ENCODE measurements at places on chromosomes 3 and 15.

DNA sequence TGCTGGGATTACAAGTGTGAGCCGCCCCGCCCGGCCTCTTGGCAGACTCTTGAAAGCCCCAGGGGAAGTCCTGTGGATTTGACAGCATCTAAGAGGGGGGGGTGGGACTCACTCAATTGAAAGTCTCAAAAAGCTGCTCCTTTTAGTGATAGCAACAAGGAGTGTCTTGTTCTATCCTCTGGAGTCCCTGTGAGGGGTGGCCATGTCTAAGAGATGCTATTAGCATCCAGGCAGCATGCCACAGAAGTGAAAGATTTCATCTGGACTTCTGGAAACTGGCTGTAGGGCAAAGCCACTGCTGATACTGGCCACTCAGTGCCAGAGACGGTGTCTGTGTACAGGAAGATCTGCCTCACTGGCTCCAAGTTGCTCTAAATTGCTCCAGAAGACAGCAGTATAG lies 74.0 kb downstream of the DHX36 start:
- no peak for DNase-seq

DNA sequence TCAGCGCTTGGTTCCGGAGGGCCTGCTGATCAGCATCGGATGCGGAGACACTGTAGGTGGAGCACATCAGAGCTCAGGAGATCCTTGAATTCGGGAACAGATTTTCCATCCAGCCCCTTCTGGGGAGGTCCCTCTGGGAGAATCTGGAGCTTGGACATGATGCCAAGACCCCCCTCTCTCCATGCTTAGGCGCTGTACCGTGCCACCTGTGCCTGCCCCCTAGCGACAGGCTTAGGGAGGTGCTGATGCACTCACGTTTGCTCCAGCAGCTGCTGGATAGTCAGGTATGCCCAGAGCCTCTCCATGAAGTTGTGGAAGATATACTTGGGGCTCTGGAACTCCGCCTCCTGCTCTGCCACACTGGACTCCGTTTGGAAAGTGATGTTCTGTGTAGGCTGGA lies 9.7 kb downstream of the ITIH4 start:
- DNase-seq: no peak

DNA sequence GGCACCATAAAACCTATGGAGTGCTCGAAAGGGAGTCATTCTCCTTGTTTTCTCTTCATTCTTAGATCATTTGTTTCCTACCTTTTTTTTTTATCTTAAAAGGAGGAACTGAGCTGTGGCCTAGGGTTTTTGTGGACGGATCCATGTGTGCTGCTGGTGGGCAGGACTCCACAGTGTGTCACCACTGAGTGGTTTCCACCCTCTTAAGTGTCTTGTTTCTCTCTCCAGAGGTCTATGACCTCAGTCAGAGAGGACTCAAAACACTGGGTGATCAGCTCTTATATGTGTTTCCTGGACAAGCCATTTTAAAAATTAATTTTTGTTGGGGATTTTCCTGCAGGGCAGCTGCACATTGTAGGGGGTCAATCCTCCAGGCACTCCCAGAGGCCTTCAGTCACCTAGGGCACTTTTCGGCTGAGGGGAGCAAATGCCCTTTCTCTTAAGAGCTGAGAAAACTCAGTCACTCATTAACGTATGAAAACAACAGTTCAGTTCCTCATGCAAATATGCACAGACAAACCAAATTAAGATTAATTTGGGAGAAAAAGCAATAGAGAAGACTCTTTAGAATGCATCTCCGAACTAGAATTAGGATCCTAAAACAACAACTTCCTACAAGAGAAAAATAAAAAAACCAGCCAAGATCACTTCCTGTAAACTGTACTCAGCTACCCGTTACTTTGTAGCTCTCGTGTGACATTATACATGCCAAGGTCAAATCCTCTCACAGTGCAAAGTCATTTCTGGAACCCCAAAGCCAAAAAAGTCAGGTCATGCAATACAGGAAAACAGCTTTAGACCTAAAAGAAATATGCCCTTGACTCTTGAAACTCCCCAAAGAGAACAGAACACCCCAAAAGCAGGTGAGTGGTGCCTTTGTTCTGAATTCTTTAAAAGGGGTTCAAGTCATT lies 27.6 kb upstream of the FAM3D start:
- DNase-seq: no peak

DNA sequence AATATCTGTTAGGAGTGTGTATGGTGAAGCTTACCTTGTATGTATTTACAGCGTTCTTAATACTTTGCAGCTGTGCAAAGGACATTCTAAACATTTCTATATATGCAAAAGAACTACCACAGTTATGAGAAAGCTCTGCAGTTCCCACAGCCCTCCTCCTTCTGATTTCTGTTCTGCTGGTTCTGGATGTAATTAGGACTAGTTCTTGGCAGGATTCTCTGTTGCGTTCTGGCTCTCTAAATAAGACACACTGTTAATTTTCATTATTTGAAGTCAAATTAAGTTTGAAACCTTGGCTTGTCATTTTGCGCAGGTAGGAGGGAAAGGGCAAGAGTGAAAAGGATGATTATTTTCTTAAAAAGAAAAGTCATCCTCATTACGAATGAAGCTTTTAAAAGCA lies 76.4 kb downstream of the FNDC3B start:
- no peak for DNase-seq

DNA sequence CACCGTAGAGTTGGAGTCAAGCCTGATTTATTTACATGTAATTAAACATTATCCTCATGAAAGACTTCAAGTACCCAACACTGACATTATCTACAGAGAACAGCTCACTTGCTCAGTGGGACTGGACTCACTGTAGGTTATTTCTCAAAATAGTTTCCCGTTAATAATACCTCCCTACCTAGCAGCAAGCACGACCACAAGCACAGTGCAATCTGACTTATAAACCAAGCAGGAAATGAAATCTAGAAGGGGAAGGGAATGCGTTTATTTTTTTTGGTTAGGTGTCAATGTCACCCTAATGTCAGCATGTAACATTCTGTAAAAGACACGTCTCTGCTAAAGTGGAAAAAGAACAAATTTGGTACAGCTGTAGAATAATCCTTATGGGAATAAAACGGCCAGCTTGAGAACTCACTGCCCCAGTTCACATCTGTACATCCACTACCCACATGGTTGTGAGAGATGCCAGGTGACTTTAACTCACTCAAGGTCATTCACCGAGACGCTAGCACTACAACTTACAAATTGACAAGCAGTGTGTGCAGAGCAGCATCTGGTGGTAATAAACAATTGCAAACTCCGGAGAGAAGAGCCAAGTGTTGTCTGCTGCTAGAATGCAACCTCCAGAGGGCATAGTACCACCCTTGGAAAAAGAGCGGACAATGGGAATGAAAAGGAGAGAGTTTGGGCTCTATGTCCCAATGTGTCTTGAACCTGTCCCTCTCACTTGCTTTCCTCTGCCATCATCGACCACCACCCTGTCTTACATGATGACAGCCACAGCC lies 242.5 kb downstream of the CADPS start:
- DNase-seq: no peak

DNA sequence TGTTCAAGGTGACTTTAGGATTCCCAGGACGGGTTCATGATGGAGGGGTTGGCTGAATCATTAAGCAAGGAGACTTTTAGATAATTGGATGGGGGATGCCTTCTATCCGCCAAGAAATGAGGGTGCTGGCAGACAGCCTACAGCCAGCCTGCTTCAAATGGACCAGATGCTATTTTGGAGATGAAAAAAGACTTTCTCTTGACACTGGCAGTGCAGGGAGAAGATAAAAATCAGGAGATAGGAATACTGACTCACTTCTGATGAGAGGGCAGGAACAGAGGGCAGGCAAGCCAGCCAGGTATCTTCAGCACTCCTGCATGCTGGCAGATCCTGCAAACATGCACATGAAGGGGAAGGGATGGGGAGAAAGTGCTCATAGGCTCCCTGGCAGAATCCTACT lies 7.7 kb upstream of the SYN2 start:
- no peak for DNase-seq

DNA sequence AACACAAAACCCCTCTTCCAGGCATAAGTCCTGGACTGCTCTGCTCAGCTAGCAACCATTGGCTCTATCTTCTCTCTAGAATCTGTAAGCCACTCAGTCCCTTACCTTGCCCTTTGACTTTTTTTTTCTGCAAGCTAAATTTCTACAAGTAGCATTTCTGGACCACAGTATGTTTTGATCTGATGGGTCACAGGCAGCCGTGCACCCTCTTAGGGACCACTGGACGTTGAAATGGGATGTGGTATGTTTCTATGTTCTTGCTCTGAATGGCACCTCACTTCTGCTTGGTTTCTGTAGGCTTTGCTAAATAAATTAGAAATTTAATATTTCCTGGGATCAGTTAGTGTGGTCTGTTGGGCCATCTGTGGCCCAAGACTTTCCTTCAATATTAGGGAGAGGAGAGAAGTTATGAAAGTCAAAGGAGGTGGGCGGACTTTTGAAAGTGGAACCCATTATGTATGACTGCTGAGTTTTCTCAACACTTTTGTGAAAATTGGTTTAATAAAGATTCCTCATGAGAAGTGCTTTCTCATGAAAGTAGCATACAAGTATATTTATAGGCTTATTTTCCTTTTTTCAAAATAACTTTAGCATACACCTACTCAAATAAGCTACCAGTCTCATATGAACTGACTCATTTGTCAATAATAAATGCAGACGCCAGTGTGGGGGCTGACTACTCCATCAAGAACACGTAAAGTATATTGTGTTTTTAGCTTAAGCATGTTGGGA lies 18.4 kb upstream of the TIPARP start:
- DNase-seq: no peak

- DNase-seq: no peak
Measured at GRCh38 chr15:101100593-101101442, 151.0 kb downstream of the CHSY1 start.

- no peak for DNase-seq
Measured at GRCh38 chr3:151318991-151319390, 2.4 kb upstream of the GPR87 start.

DNA sequence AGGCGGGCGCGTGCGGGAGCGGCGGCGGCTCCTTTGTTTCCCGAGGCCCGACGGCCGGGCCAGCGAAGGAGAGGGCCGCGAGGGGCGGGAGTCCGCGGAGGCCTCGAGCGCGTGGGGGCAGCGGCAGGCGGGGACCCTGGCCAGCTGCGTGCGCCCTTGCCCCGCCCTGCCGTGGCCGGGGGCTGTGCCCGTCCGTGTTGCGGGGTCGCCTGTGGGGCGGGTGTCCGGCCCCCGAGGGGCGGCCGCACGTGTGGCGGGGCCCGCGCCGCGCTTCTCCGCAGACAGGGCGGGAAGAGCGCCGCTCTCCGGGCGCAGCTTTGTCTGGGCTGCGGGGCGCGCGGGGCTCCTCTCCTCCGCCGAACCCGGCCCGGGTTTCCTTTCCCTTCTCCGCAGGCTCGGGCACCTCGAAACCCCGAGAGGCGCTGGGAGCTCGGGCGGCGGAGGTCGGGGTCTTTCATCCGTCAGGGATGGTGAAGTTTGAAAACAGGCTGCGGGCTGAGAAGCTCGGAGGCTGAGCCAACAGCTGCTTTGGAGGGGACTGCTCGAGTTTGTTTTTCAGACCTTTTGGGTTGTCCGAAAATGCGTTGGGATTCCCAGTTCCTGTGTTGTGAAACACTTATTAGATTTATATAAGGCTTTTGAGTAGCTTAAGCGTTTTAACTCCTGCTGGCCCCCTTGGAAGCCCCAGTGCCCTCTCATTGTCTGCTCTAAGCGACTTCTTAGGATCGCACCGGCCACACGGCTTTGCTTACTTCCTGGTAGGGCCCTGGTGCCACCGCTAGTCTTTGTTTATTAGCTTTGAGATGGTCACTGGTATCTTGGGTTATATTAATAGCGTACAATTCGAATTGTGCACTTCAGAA lies 817 bp downstream of the USP3 start:
- DNase-seq: peak; percentile 56

DNA sequence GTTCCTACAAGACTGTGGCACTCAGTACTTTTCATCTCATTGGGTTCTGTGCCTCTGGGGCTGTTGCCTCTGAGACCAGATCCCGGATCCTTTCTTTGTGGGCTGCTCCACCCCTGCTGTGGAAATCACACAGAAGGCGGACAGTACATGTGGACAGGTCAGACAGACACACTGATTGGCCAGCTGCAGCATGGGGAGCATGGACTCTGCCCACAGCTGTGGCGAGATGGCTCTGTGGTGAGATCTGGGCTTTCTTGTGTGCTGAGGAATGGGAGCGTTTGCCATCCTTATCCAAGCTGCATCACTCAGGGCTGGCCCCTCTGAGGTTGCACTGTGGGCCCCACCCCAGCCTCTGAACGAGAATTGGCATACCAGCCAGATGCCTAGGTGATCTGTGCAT lies 147.0 kb downstream of the APBA2 start:
- no peak for DNase-seq

- no peak for DNase-seq
Measured at GRCh38 chr15:86054338-86054737, 25.3 kb upstream of the AGBL1 start.

DNA sequence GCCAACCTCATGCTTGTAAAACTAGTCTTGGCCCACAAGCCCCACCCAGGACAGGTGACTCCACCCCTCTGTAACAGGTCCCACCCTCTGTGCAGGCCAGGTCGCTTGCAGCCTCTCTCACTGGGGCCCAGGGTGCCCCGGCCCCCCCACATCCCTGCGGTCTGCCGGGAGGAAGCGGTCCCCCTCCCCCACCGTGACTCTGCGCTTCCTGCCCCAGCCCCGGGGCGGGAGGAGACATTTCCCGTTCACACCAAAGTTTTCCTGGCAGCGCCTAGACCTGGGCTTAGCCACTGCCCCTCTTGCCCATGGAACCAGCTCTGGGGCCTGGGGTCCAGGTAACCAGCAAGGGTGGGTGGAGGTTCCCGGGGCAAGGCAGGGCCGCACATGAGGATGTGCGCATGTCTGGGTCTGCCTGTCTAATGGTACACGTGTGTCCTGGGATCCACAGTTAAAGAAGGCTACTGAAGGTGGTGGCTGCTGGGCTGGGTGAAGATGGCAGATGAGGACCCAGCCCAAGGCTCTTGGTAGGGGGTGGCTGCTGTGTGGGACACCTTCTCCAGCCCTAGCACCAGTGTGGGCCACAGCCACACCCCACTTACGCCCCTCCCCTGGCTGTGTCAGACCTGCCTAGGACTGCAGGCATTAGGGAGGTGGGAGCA lies 8.4 kb downstream of the NBEAL2 start:
- peak; percentile 90 for DNase-seq

GRCh38 chr3:31289584-31289983 lies 243.1 kb upstream of the STT3B start:
- DNase-seq: no peak

- DNase-seq: no peak
Measured at GRCh38 chr3:145088917-145089316, 1072.1 kb downstream of the PLOD2 start.

GRCh38 chr3:54008099-54008498 lies 114.3 kb upstream of the CACNA2D3 start:
- DNase-seq: no peak

DNA sequence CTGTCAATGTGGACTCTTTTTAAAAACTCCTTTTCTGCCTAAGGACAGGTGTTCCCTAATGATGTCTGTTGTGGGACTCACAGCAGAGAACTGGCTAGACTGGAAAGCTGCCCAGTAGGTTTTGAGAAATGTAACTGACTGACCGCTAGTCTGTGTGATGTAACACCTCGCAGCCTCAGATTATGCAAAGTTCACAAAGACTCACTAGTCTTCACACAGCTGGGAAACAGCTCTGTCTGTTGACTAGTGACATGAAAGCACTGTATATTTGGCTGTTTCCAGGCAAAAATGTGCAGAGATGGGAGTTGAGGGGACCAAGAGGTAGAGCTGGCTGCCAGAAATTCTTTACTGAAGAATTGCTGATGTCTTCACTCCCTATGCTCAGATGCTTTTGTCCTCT lies 10.3 kb downstream of the PDZRN3 start:
- no peak for DNase-seq

- no peak for DNase-seq
Measured at GRCh38 chr15:94059013-94059587, 172.3 kb upstream of the MCTP2 start.
